ENCODE measurements at places on chromosomes 6 and 20.
A peak's percentile ranks its signal among the peaks of the same experiment; 100 is the strongest.

DNA sequence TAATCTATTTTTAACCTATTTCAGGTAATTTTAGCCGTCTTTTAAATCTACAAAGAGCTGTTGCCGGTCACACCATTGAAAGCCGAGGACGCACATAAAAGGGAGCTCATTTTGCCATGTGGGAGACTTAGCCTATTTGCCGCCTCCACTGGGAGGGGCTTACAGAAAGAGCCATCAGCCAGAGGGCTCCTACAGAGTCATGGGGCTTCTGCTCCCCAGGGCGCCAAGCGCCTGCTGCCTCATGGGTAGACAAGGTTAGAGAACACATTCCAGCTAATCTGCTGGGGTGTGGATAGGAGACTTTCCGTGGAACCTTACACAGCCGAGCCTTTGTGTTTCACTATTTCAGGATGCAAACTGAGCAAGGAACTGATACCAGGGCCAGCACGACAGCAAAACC, 12.6 kb downstream of the PCMTD2 start:
- no peak for DNase-seq

DNA sequence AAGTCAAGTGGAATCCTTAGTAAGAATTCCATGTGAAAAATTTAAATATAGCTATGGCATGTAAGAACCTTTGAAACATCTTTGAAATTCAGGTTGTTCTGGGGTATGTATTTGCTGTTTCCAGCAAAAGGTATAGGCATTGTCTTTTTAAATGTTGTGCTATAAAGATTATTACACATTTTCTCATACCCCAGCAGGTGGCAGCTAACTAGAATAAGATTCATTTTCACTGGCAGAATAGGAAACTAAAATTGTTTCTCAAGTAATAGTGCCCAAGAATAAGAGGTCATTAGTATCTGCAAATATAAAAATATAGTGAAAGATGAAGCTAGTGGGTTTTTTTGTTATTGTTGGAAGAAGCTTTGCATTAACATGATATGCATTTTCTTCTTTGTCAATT, 1.8 kb downstream of the GRIK2 start:
- DNase-seq, result no peak

GRCh38 chr6:56961151-56961550, 6.2 kb downstream of the BEND6 start:
- no peak for DNase-seq

DNA sequence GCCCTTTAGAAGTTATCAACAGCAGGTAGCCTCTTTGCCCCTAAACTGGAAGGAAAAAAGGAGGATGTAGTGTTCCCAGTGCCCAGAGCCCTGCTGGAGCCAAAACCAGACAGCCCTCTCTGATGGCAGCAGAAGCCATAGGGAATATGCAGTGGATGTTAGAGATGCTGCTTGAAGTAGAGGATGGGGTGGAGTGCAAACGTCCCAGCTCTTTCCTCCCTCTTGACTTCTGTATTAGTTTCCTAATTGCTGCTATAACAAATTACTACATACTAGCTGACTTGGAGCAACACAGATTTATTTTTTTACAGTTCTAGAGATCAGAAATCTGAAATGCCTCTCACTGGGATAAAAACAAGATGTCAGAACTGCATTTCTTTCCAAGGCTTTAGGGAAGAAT, 12.5 kb upstream of the CD2AP start:
- DNase-seq, result no peak

GRCh38 chr20:40813708-40814630, 124.9 kb upstream of the MAFB start:
- no peak for DNase-seq

GRCh38 chr6:140579918-140580317, 1205.5 kb upstream of the CITED2 start:
- no peak for DNase-seq

- no peak for DNase-seq
These were observed 210.2 kb downstream of the MMUT start for GRCh38 chr6:49252901-49253300.

GRCh38 chr6:37155394-37156312, 14.3 kb upstream of the PIM1 start:
- DNase-seq, result no peak

DNA sequence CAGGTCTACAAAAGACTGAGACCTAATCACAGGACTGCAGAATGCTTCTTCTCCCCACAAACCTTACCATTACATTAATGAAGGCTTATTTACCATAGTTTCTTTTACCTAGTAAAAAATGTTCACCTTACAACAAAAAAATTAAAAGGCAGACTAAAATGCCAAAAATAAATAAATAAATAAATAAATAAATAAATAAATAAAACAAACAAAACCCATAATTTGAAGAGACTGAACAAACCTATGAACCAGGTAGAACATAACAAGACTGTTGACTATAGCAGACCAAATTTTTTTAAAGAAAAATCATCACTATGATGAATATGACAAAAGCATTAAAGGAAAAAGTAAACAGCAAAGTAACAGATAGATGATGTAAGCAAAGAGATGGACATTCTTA, 946.3 kb downstream of the EPHA7 start:
- DNase-seq, result no peak

- DNase-seq, result no peak
These were observed 9.5 kb upstream of the NUP153 start for GRCh38 chr6:17716221-17716620.

GRCh38 chr6:149140137-149140909, 177.2 kb upstream of the TAB2 start:
- peak; percentile 61 for DNase-seq

DNA sequence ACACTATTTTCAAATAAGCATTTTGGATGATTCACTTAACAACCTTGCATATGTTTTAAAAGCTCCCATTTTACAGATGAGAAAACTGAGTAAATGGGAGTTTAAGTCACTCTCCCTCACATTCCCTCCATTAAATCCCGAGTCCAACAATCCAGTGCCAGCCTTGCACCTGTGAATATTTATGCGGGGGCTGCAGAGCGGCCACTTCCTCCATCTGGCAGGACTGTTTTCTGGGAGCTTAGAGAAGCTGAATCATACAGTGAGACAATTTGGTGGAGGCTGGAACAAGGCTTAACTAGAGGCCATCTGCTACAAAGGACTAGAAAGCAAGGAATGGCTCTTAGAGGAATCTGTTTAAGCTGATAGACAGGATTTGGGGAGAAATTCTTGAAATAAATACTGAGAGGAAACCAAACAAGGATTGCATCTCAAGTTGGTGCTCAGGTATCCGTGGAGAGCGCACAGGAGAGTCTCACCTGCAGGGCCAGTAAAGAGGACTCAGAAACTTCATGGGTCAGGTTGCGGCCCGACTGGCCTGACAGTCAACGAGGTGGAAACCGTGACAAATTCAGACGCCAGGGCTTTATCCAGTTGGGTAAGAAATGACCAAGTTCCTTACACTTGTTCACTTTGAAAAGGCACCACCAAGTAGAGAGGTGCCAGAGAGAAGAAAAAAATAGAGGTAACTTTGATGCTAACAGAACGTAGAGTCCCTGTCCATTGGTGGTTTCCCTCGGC, 478.5 kb downstream of the QKI start:
- DNase-seq, result no peak

DNA sequence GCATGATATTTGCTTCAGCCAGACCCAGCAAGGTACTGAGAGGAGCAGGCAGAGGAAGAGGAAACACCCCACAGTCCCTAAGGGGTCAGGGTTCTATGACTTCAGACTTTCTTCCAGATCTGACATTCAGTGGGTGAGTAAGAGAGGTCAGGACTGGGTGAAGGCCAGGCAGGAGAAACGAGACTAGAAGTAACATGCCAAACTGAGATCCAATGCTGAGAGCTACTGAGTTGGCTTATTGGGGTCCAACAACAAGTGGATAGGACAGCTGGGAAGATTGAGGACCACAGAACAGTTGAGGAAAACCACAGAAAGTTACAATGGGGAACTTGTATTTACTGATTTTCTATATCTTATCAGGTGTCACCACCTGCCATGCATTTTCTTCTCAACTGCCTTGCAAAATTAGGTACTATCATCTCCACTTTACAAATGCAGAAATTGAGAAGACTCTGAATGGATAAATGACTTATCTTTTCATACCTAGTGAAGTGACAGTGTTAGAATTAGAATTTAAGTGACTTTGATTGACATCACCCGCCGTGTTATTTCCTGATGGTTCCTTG, 43.8 kb upstream of the HIVEP1 start:
- DNase-seq, result no peak

DNA sequence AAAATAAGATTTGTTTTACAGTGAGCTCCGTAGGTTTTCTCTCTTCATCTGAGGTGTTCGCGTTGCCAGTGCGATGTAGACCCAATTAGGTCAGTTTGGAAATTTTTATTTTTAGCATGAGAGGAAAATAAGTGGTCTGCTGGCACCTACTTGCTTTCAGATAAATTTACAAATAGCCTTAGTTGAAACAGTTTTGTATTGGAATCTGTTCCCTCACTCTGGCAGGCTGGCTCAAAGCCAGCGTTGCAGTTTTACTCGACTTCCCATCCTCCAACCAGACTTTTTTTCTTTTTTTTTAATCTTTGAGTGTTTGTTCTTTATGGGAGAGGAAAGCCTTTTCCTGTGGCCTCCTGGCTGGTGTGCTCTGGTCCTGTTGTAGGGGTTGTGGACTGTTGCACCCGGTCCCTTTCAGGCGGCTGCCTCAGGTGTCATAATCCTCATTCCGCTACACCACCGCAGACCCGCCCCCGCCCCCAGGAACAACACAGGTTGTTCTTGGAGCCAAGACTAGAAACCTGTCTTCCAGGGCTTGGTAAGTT, 46.7 kb downstream of the TIAM2 start:
- no peak for DNase-seq

DNA sequence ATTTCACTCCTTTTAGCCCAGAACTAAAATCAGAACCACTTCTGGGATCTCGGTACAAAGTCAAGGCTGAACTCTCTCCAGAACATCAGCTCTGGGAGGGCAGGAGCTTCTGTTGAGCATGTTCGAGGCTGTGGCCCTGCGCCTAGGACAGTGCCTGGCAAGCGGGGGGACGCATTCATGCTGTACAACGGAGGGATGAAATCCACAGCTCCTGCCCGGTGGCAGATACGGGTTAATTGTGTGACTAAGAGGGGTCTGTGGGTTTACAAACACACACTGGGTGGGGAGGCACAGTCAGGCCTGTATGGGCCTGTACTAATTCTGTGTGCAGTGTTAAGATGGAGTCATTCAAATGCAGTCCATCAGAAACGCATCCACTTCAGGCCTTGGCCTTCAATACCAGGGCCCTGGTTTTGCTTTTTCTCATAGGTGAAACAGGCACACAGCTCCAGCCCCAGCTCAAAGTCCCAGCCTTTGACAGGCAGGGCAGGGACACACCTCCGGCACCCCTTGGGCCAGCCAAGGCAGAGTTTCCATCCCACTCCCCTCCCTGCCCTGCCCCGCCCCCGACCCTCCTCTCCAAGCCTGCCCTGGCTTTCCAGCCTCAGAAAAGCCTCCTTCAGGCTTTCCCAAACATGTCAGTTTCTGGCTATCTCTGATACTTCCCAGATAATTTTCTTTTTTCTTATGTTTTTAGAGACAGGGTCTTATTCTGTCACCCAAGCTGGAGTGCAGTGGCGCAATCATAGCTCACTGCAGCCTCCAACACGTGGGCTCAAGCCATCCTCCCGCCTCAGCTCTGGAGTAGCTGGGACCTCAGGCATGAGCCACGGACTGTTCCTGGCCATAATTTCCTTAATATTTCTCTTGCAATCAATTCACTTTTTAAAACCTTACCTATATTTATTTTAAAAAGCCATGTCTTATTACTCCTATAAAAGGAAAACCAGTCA, 109.8 kb downstream of the SULF2 start:
- no peak for DNase-seq

DNA sequence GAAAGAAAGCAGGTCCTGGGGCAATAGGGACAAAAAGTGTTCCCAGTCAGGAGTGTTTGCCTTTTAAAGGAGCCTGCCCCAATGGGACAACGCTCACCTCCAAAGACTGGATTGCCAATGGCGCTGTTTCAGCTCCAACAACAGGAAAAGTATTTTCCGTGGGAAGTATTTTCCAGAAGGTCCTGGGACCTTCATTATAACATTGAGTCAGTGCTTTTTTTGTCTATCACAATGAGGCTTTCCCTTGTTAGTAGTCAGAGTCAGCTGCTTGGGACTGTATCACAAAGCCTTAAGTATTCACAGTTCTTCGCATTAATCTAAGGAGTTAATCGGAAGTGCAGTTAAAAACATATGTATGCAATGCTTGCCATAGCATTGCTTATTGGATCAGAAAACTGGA, 17.3 kb downstream of the TRAF3IP2 start:
- no peak for DNase-seq

- DNase-seq, result no peak
These were observed 8.3 kb downstream of the VEGFA start for GRCh38 chr6:43778131-43778855.

DNA sequence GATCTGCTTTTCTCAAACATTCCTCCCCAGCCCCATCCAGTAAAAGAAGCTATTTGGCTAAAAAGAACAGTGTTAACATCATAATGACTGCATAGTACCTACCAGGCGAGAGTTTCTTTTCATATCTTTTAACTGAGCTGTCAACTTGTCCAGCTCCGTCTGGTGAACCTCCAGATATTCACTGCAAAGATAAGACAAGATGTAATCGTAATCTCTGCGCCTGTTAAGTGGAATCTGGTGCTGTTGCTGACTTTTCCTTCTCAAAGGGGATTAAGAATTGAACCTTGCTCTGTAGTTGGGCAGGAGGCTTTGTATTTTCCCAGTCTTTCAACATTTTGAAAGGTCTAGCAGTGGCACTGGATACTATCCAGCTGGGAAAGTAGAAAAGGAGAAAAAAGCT, 63.0 kb downstream of the RIPOR2 start:
- DNase-seq, result no peak

DNA sequence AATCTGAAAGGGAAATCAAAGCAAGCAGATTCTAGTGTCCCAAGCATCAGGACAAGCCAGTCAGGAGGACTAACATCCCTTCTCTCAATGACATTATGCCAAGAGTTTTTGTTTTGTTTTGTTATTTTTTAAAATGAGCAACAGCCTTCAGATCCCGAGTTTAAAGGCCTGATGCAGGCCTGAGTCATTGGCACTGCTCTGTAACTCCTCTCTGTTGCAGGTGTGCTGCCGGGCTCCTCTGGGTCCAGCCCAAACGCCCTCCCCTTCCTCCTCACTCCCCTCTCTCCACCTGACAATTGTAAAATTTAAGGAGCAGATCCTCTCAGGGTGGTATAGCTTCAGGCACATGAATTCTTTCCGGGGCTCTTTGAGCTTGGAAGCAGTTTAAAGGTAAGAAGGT, 502.0 kb downstream of the BMP2 start:
- DNase-seq, result no peak

- DNase-seq, result peak; percentile 23
These were observed 29.4 kb downstream of the PHIP start for GRCh38 chr6:79048611-79049010.
